ENCODE measurements at places on chromosomes 6 and 20.
A peak's percentile ranks its signal among the peaks of the same experiment; 100 is the strongest.

GRCh38 chr20:18663932-18664331 lies 76.1 kb downstream of the DTD1 start:
- no peak for DNase-seq

GRCh38 chr20:38759106-38759505 lies 10.8 kb downstream of the ACTR5 start:
- DNase-seq, result no peak

GRCh38 chr6:149484733-149485700 lies at the start of gene ZC3H12D:
Gene ZC3H12D (minus strand): TSS chr6:149485014. CDS start chr6:149474543, 10,471 bp downstream.
- DNase-seq, result peak; percentile 79

- no peak for DNase-seq
Measured at GRCh38 chr20:38132156-38132909, 32.7 kb downstream of the TGM2 start.

GRCh38 chr6:109984410-109984809 lies 6.3 kb downstream of the GPR6 start:
- no peak for DNase-seq

- DNase-seq, result no peak
Measured at GRCh38 chr20:40677343-40677924, 11.6 kb downstream of the MAFB start.

DNA sequence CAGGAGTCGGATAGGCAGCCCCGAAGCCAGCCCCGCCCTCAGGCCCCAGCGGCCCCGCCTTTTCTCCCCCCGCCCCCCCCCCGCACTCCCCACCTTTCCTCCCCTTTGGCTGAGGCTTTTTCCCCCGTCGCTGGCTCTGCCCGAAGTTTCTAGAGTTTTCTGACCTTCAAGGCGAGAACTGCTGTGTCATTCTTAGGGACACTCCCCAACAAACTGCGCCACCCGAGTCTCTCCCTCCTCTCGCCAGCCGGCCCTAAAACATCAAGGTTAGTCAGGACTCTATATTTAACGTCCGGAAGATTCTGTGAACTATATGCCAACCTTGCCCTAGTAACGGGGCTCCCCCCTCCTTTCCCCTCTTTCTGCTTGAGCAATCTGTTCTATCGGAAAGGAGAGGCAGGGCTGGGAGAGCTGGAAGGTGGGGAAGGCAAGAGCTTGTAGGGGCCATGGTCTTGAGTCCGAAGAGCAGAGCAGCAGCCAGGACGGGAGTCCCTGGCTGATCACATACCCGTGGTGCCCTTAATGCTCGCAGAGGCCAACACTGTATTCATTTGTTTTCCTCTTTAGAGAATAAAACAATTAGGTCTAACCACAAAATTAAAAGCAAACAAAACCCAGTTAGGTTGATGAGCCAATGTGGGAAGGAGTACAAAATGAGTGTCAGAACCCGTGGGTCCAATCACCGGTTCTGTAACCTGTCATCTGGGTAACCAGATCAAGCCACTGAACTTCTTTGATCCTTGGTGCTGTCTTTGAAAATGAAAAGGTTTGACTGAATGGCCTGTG lies 5.3 kb upstream of the HSPA1B start:
- peak; percentile 52 for DNase-seq

DNA sequence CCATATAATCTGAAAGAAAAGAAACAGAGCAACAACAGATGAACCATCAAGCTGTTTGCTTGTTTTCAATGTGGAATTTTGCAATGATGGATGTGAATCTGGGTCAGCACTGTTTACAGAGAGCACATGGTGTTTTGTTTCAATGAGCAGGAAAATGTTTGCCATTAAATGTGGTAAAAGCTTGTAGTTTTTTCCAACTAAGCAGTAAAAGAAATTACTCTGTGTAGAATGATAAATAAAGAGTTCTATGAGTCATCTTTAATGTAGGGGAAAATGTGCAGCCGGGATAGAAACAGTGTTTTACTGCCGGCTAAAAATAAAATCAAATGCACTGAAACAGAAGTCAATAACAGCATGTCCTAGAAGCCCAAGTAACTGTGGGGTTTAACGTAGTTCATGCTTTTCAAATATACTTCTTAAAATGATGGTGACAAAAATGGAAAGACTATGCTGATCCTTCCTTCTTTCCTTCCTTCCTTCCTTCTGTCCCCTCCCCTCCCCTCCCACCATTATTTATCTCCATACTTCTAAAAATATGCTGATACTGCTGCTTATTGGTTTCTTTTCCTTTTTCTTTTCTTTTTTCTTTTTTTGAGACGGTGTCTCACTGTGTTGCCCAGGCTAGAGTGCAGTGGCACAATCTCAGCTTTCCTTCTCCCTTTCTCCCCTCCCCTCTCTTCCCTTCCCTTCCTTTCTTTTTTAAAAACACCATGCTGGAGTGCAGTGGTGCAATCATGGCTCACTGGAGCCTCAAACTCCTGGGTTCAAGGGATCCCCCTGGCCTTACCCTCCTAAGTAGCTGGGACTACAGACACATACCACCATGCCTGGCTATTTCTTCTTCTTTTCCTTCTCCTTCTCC lies 6.3 kb upstream of the NAA20 start:
- no peak for DNase-seq

DNA sequence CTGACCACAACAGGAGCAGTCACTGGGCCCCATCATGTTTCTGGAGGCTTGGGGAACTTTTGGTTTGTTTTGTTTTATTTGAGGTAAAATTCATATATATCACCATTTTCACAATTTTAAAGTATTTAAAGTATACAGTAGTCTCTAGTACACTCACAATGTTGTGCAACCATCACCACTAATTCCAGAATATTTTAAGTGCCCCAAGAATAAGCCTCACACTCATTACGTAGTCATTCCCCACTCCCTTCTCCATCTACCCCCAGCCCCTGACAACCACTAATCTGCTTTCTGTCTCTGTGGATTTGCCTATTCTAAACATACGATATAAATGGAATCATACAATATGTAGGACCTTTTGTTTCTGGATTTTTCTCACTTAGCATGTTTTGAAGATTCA lies 29.0 kb downstream of the RTN4IP1 start:
- DNase-seq, result no peak

DNA sequence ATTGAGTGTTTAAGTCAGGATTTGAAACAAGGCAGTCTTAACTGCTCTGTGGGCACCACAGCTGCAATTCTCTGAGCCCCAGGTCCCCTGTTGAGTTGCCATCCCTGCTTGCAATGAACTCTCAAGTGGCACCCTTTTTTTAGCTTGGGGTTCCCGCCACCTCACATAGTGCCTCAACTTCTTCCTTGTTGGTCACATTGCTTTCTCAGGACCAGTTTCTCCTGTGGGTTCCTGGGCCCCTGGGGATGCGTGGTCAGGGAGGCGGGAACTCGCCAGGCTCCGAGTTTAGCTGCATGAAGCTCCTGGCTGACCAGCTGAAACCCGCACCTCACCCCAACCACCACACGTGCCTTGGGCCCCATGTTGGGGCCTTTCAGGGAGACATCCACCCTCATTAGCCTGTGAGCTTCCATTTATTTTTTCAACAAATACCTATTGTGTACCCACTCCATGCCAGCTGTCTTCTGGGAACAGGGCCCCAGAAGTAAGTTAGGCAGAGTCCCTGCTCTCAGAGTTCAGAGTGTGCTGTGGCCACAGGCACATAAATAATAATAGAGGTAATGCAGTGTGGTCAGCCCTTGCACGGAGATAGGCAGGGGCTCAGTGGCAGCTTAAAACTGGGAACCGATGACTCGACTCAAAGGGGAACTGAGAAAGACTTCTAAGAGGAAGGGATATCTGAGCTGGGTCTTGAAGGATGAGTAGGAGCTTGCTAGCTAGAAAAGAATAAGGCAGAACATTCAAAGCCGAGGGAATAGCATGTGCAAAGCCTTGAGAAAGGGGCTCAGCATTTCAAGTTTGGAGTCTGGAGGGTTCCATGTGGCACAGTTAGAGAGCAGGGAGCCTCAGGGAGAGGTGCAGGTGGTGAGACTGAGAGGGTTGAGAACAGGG lies 33.9 kb upstream of the FAM83D start:
- DNase-seq, result no peak

- DNase-seq, result no peak
Measured at GRCh38 chr20:45370571-45371160, 7.5 kb downstream of the TP53TG5 start.

DNA sequence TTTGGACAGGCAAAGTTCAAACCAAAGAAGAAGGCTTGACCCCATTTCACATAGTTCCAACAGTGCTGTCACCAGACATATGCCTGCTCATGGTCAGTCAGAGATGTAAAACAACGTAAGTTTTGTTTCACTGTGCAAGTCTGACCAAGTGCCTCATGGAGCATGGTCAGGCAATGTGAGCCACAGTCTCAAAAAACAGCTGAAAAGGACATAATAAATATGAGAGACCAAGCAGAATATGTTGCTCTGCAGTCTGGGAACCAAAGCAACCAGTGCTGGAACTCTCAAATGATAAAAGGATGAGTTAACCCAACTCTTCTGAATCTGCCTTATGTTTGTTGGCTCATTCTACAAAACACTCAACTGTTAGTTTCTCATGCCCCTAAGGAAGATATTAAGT lies 39.9 kb upstream of the DST start:
- DNase-seq, result no peak

DNA sequence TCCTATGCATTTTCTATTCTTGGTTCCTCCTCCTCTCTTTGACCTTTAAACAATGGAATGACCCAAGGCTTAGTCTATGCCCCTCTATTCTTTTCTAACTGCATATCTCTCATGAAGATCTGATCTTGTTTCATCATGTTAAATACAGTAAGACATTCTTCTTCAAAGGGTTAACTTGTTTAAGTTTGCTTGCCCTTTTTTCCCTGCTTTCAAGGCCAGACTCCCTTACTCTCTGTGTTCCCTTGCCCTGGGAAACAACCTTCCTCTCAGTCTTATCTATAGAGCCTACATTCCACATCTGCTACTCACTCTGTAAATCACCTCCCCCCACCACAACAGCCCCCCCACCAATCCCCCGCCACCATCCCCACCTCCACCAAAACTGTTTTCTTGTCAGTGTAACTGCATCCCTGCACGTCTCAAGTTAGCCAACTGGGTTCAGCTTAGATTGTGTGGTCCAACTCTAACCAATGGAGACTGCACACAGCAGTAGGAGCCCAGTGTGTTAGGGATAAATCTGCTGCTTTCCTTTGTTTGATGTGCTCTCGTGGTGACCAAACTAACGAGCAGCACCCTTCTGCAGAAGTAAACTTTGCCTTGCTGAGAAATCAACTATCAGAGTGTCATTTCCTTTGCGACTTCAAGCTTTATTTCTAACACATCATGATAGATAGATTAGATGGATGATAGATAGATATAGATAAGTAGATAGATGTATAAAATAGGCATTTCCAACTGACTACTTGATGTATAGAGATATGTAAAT lies 12.6 kb downstream of the SPTLC3 start:
- no peak for DNase-seq

DNA sequence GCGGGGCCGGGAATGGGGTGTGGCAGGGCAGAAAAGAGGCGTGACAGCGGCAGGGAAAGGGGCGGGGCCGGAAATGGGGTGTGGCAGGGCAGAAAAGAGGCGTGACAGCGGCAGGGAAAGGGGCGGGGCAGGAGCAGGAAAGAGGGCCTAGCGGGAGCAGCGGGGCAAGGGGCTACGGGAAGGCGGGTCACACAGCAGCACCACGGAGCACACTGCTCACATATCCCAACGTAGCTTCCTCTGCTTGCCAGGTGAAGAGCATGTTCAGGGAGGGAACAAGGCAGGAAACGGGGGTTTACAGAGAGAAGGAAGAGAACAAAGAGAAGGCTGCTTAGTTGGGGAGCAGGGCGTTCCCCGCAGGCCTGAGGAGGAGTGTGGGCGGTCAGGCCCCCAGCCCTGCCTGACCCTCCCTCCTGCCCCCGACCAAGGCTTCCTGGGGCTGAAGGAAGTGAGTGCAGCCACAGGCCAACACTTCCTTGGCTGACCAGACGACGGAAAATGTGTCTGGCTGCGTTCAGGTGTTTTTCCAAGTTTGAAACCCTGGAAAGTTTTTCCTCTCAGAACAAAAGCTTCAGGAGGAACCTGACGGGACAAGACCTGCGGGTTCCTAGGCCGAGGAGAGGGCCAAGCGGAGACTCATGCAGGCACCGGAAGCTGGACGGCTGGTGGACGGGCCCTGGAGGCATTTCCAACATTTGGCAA lies 13.8 kb downstream of the UCKL1 start:
- peak; percentile 39 for DNase-seq

GRCh38 chr6:23183846-23184245 lies 614.5 kb downstream of the HDGFL1 start:
- DNase-seq, result no peak

DNA sequence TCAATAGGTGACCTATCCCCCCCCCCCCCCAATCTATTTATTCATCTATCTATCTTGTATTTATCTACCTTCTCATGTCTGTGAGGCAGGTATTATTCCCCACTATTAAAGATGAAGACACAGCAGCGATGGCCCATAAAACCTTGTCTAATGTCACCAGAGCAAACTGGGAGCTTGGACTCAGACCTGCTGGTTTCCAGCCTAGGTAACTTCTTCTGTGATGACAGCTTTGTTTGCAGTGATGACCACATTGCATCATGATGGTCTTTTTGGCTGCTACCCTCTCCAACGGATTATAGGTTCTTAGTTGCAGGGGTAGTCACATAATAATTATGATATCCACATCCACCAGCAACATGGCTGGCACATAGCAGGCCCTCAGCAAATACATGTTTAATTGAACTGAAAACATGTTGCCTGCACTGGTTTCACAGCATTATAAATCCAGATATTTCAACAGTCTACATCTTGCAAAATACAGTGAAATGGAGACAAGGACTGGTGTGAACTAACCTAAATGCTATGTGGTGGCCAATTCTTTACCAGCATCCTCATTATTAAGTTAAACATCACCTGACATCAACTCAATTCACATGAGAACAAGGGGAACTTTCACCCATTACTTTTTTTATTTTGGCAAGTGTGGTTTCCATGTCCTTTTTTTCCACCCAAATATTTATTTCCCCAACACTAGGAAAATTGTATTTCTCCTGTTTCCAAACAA lies 712.5 kb upstream of the NRSN1 start:
- DNase-seq, result no peak

- DNase-seq, result no peak
Measured at GRCh38 chr6:5214570-5215052, 46.1 kb downstream of the LYRM4 start.

GRCh38 chr6:4084444-4085331 lies 5.8 kb upstream of the FAM217A start:
- no peak for DNase-seq

DNA sequence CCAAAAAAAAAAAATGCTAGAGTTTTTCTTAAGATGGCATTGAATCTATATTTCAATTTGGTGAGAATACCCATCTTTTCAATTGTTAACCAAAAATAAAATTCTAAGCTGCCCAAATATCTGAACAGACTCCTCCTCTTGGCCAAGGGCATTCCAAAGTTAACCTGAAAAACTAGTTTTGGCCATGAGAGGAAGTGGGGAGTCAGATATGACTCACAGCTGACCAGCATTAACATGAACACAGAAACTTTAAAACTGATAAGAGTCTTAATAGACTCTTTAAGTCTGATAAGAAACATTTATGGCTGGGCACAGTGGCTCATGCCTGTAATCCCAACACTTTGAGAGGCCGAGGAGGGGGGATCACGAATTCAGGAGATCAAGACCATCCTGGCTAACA lies 171.3 kb downstream of the FAXC start:
- no peak for DNase-seq

GRCh38 chr6:151850479-151851003 lies 43.1 kb downstream of the ESR1 start:
- DNase-seq, result no peak
